ENCODE measurements at places on chromosomes 2 and 18.

- DNase-seq = no peak
These were observed 53.0 kb downstream of the CDCA7 start for GRCh38 chr2:173407646-173408045.

DNA sequence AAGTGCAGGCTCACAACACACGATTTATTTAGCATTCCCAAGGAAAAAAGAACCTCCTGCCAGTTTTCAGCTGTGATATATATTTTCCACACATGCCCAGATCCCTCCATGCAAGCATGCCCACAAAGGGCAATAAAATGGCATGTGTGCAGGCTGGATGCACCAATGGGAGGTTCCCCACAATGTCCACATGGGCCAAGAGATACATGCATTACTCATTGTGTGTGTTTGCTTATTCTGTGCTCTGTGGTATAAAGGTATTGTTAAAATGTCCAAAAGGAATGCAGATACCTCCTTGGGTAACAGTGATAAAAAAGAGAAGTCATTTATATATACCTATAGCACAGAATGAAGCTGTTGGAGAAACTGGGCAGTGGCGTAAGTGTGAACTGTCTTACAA, 207.4 kb downstream of the FHOD3 start:
- DNase-seq = no peak

DNA sequence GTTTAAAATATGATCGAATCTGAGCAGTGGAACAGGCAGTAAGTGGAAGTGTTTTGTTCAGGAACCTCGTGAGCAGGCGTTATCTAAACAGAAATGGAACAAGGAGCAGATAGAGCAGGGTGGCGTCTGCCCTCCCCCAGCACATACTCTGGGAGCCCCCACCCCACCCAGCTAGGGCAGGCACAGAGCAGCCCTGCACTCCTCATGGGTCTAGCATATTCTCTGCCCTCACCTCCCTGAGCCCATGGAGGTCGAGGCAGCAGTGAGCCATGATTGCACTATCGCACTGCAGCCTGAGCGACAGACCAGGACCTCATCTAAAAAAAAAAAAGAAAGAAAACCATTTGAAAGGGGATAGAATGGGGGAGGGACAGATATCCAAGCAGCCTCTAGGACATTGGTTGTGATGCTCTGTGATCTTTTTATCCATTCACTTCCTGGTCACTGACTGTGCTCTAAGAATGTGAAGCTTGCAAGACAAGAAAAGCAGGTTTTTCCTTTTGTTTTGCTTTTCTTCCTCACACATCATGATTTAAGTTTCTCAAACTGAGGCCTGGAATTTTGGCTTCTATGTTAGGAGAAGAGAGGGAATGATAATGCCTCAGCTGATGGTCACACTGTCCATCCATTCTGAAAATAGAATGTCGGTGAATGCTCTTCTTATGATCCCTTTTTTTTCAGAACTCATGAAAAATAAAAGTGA, 3.1 kb downstream of the MLPH start:
- DNase-seq = no peak

DNA sequence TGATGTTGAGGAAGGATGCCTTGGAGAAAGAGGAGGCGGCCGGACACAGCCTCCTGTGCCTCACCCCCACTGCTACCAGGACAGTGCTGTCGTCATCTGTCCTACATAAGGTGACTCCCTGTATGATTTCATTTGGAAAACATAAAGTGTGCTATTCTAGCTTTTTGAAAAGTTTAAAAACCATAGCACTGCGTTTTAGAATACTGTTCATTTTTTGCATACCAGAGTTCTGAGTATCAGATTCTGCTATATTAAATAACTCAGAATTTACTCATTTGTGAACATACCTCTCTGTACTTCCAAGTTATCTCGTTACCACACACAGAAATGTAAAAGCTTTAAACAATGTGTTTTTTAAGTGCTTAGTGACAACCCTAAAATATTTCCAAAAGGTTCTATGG, 302.9 kb downstream of the LRRTM1 start:
- no peak for DNase-seq

DNA sequence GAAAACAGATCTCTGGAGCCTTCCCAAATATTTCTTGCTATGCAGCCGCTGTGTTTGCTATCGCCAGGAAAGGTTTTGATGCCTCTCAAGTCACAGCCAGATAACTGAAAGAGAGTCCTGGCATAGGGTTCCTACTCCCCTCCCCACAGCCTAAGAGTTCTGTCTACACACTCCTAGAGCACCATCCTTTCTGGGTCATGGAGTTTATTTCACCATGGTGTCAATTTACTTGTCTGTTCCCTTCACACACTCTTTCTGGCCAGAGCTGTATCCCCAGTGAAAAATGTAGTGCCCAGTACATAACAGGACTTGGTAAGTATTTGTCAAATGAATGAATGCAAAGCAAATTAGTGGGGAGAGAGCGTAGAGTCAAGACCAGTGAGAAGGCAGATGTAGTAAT, 185.3 kb downstream of the HAUS1 start:
- DNase-seq = no peak

GRCh38 chr2:191177751-191178736, 27.2 kb upstream of the STAT4 start:
- no peak for DNase-seq

- no peak for DNase-seq
These were observed 248.2 kb upstream of the SLC39A10 start for GRCh38 chr2:195408811-195409210.

DNA sequence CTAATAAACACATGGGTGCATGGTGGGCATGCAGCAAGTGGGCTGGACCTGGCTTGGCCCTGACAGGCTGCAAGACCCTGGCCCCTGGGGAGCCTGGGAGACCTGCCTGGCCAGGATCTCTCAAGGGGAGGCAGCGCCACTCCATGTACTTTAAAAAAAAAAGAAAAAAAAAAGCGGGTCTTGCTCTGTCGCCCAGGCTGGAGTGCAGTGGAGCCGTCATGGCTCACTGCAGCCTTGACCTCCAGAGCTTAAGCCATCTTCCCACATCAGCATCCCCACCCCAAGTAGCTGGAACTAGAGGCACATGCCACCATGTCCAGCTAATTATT, 29.5 kb upstream of the SEMA4C start:
- no peak for DNase-seq

GRCh38 chr18:59885579-59886163, 14.1 kb upstream of the PMAIP1 start:
- DNase-seq = no peak

DNA sequence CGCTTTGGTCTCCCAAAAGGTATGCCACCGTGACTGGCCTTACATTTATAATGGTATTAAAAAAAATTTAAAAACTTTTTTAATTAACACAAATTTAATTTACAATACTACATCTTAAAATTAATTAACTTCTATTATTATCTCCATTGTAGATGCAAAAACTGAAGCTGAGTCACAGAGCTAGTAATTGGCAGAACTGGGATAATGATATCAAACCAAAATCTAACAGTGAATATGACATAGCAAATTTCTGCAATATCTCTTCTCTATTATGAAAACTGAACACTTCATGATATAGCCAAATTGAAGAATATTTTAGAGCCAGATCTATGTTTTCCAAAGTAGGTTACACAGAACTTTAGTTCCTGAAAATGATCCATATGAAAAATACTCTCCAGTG, 66.4 kb upstream of the CHAC2 start:
- DNase-seq = no peak

- no peak for DNase-seq
These were observed 32.3 kb downstream of the CWC22 start for GRCh38 chr2:179974761-179975160.

GRCh38 chr2:103292573-103292972, 530.7 kb downstream of the TMEM182 start:
- no peak for DNase-seq

GRCh38 chr2:241334813-241335212, 19.1 kb downstream of the SEPTIN2 start:
- no peak for DNase-seq

GRCh38 chr2:72271766-72272641, 124.3 kb upstream of the CYP26B1 start:
- DNase-seq = no peak

- DNase-seq = no peak
These were observed 63.4 kb downstream of the SMAD7 start for GRCh38 chr18:48887294-48887904.

- no peak for DNase-seq
These were observed 8.1 kb downstream of the FBXO48 start for GRCh38 chr2:68458981-68459380.

GRCh38 chr2:23533338-23533695, 148.3 kb downstream of the KLHL29 start:
- peak; percentile 81 for DNase-seq

GRCh38 chr2:204203704-204204103, 267.1 kb downstream of the ICOS start:
- no peak for DNase-seq

DNA sequence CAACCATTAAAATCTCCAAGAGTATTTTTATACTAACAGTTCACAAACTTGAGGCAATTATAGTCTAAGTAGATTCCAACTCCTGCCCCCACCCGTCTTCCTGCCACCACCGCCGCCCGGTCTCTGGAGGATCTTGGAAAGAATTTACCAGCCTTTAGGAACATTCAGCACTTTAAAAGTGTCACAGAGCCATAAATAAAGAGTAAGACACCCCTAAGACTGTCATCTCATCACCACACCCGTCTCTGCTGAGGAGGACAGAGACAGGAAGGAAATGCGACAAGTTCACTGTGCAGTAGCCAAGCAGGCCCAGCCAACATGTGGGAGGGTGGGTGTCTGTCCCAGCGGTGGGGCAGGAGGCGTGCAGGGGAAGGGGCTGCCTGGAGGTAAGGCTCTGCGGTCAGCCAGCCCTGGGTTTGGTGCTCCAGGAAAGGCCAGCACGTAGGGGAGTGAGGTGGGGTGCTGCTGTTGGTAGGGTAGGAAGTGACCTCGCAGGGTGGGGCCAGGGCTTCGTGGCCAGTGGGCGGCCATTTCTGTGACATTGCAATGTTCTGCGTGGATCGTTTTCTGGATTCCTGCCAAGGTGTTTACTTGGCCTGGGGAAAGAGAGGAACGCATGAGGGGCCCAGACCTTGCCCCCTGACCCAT, 111.6 kb downstream of the FAM210A start:
- DNase-seq = no peak

DNA sequence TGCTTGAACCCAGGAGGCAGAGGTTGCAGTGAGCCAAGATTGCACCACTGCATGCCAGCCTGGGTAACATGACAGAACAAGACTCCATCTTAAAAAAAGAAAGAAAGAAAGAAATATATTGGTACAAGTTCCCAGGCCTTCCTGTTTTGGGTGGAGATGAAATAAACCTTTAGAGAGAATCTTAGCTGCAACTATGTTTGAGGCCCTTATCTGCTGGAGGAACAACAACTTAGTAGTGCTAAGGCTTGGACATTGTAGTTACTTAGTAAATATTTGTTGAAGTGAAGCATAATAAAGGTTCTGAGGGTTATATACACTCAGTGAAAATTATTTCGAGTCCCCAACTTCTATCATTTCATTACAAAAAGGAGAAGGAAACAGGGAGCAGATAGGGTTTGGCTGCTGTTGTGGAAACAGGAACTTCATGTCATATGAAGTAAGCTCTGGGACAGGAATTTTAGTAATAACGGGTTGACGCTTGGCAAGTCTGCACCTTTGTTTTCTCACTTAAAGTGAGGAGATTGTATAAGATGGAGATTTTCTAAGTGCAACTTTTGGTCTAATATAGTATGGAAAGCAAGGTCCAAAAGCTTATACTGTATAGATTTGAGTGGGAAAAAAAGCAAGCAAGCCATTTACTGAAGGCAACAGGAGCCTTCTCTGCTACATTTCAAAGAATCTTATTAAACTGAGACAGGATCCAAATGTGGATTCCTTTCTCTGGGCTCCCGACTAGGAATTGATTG, 40.0 kb upstream of the AGPS start:
- no peak for DNase-seq

GRCh38 chr2:151808258-151809072, 19.8 kb downstream of the ARL5A start:
- no peak for DNase-seq

DNA sequence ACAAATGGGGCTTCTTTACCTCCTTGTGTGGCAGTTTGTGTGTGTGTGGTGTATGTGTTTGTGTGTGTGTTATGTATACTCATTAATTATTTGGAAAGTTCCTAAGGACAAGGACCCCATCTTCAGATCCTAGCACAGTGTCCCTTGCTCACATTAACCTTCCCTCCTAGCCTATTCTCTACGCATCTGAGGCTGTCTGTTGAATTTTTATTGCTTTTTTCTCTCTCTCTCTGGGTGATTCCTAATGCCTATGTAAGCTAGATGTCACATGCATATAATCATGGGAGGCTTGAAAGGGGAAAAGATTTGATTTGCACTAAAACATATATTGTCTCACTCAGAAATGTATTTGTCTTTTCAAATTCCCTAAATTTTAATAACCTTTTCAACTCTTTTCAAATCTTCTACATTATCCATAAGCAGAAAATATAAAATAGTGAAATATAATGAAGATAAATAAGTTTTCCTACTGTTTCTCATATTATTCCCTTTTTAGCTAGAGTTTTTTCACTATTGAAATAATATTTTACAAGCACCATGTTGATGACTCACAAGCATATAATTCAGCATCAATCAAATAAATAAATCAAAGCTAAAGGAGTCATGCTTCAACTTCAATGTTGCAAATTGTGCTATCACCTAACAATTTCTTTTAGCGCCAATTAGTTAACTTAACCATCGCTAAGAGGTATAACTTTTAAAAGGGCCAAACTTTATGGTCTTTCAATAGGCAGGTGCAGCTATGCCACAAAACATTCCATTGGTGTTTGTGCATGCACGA, 199.0 kb upstream of the ERBB4 start:
- no peak for DNase-seq
